ENCODE measurements at places on chromosomes 13 and 19. TPM values are rescaled to one million over a fixed set of nuclear protein-coding genes. Genes with fewer than 3 reads are reported as not detected.

Gene VSTM2B
- total RNA-seq, result not detected

Gene EXOC3L2
- 1.7 TPM for total RNA-seq

Gene SULT2A1
- not detected for total RNA-seq

Gene IER2
- 25.5 TPM for total RNA-seq

Gene CD70
- 0.14 TPM for total RNA-seq

Gene C1QTNF9B
- total RNA-seq, result not detected
